Fibroblast of lung (primary cell): ENCODE measurements at places on chromosomes 2 and 18. TPM values are rescaled to one million over a fixed set of nuclear protein-coding genes. Genes with fewer than 3 reads are reported as not detected.

DNA sequence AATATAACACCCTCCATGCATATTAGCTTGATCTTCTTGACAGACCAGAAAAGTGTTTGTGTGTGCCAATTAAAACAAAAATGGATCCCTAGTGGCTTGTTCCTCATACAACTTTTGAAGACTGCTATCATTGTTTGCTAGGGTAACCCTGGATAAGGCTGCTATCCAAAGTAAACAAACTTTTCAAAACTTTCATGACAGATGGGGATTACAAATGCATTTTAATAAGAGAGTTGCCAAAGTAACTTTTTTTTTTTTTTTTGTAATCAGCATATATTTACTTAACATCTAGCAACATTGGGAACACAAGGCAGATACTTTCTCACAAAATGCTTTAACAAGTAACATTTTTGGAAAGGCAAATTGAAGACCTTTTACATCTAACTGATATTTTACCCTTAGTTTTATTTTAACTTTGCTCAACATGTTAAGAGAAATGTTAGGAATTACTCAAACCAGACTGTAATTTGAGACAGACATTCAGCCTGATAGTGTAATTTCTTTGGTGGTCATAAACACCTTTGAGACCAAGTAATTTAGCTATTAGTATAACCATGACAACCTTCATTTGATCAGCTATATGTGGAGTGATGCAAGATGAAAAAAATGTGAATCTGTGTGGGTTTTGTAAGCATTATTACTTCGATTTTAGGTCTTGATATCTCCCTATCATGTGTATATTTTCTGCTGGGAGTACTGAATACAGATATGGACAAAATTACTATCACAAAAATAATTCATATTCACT lies 300.9 kb downstream of the ARHGAP15 start:
- H3K27ac ChIP-seq = no peak overlapping the region
- H3K4me3 ChIP-seq = no peak overlapping the region
- DNase-seq = peak; percentile 65
- no peaks in the 10 kb centered on the region for H3K27me3 ChIP-seq

FBXO48 gene
- 0.26 and 0.33 TPM in 2 replicates for total RNA-seq

- H3K36me3 ChIP-seq = no peaks in the 10 kb centered on the region
- H3K27me3 ChIP-seq = no peaks in the 10 kb centered on the region
- no peaks in the 10 kb centered on the region for H3K4me1 ChIP-seq
- DNase-seq = peak; percentile 43
- H3K4me3 ChIP-seq = no peak overlapping the region
- H3K27ac ChIP-seq = no peak overlapping the region
These were observed 61.6 kb downstream of the ST3GAL5 start for GRCh38 chr2:85826990-85827878.

FHOD3 gene
- 3.1 and 28.2 TPM in 2 replicates for total RNA-seq

GRCh38 chr2:48504647-48505327 lies 25.2 kb upstream of the STON1 start:
- DNase-seq = peak; percentile 70
- no peak overlapping the region for H3K4me3 ChIP-seq
- H3K27me3 ChIP-seq = no peaks in the 10 kb centered on the region
- no peak overlapping the region for H3K27ac ChIP-seq
- H3K4me1 ChIP-seq = peaks cover 8% of the 10 kb centered on the region

DNA sequence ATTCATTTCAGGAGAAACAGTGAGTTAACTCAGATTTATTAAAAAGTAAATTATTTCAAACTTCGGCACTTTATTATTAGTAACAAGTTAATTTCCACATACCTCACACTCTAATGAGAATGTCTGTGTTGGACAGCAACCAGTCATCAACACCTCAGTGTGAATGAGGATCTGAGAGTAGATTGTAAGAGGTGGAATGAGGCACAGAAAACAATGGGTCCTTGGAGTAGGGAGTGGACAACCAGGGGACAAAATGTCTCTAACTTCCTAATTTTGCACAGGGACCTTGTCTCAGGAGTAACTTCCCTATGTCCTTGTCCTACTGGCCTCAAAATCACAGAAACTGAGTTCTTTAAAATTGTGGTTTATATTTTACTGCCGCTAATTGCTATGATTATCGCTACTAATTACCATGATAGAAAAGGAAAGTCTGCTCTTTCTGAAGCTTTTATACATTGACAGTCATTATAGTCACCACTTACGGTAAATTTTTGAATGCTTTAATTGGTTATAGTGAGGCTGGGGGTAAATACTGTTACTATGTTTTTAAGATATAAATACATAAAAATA lies 82.2 kb upstream of the LRPPRC start:
- no peaks in the 10 kb centered on the region for H3K36me3 ChIP-seq
- H3K27me3 ChIP-seq = no peaks in the 10 kb centered on the region
- no peaks in the 10 kb centered on the region for H3K4me1 ChIP-seq

CHAC2 gene
- total RNA-seq = 1.3 and 1.7 TPM in 2 replicates

- no peak overlapping the region for H3K4me3 ChIP-seq
- H3K4me1 ChIP-seq = peaks cover 11% of the 10 kb centered on the region
- no peak overlapping the region for H3K27ac ChIP-seq
- no peaks in the 10 kb centered on the region for H3K27me3 ChIP-seq
- H3K36me3 ChIP-seq = no peaks in the 10 kb centered on the region
- DNase-seq = peak; percentile 50
These were observed 89.7 kb downstream of the POLE4 start for GRCh38 chr2:75047992-75048625.

DNA sequence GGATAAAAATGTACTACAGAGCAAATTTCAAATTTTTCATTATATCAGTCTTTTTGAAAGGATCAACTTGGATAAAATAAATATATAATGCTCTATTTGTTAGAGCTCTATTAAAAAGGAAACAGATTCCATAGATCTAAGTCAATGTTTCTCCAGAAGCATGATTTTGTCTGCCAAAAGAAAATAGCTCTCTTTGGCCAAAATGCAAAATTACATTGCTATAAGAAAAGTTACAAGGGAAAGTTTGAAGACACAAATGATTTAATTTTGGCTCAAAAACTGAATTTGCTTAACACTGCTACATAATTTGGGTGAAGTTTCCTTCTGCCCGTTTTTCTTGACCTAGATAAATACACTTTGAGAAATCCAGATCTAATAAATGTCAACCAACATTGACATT lies 15.7 kb downstream of the C2orf69 start:
- no peak overlapping the region for H3K27ac ChIP-seq
- no peaks in the 10 kb centered on the region for H3K27me3 ChIP-seq
- no peak overlapping the region for H3K4me3 ChIP-seq
- H3K4me1 ChIP-seq = no peaks in the 10 kb centered on the region
- peaks cover 2% of the 10 kb centered on the region for H3K36me3 ChIP-seq
- no peak for DNase-seq

CD302 gene
- 9.4 and 15.9 TPM in 2 replicates for total RNA-seq
